ENCODE measurements at places on chromosomes 13 and 19. TPM values are rescaled to one million over a fixed set of nuclear protein-coding genes. Genes with fewer than 3 reads are reported as not detected.

The LGALS14 gene
- total RNA-seq: not detected

The CEACAM6 gene
- total RNA-seq: not detected

The ZNF625 gene
- 3.1 TPM for total RNA-seq

The LGALS7B gene
- not detected for total RNA-seq

- DNase-seq: no peak
- no peaks in the 10 kb centered on the region for H3K4me1 ChIP-seq
- no peaks in the 10 kb centered on the region for H3K27me3 ChIP-seq
- no peak overlapping the region for H3K27ac ChIP-seq
- no peaks in the 10 kb centered on the region for H3K36me3 ChIP-seq
- no peak overlapping the region for H3K4me3 ChIP-seq
Observed at GRCh38 chr13:27997904-27998522, 9.5 kb upstream of the URAD start.

DNA sequence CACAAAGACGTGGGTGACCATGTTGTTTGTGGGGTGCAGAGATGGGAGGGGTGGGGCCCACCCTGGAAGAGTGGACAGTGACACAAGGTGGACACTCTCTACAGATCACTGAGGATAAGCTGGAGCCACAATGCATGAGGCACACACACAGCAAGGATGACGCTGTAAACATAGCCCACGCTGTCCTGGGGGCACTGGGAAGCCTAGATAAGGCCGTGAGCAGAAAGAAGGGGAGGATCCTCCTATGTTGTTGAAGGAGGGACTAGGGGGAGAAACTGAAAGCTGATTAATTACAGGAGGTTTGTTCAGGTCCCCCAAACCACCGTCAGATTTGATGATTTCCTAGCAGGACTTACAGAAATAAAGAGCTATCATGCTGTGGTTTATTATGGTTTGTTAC is 5.6 kb downstream of the KLK2 start:
- DNase-seq: no peak
- H3K4me3 ChIP-seq: no peak overlapping the region
- no peaks in the 10 kb centered on the region for H3K4me1 ChIP-seq
- no peaks in the 10 kb centered on the region for H3K36me3 ChIP-seq

DNA sequence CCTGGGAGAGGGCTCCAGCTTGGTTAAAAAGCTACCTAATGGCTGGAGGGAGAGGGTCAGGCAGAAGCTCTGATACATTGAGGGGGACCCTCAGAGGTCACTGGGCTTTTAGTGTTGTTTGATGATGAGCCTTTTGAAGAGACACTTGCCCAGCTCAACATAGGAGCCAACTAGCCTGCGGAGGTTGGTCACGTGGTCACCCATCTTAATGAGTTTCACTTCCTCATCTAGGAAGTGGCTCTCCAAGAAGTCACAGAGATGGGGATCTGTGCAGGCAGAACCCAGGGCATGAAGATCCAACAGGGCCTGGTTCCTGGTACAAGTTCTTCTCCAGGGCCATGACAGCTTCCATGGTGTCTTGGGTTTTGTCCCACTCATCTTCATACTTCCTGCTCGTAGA is 33.4 kb downstream of the IPO5 start:
- H3K36me3 ChIP-seq: peaks cover 63% of the 10 kb centered on the region
- H3K4me1 ChIP-seq: peaks cover 10% of the 10 kb centered on the region
- no peak for DNase-seq

- no peak overlapping the region for H3K27ac ChIP-seq
- no peaks in the 10 kb centered on the region for H3K27me3 ChIP-seq
- no peak overlapping the region for H3K4me3 ChIP-seq
- H3K36me3 ChIP-seq: no peaks in the 10 kb centered on the region
Observed at GRCh38 chr13:74667656-74668203, 533.5 kb upstream of the KLF12 start.

DNA sequence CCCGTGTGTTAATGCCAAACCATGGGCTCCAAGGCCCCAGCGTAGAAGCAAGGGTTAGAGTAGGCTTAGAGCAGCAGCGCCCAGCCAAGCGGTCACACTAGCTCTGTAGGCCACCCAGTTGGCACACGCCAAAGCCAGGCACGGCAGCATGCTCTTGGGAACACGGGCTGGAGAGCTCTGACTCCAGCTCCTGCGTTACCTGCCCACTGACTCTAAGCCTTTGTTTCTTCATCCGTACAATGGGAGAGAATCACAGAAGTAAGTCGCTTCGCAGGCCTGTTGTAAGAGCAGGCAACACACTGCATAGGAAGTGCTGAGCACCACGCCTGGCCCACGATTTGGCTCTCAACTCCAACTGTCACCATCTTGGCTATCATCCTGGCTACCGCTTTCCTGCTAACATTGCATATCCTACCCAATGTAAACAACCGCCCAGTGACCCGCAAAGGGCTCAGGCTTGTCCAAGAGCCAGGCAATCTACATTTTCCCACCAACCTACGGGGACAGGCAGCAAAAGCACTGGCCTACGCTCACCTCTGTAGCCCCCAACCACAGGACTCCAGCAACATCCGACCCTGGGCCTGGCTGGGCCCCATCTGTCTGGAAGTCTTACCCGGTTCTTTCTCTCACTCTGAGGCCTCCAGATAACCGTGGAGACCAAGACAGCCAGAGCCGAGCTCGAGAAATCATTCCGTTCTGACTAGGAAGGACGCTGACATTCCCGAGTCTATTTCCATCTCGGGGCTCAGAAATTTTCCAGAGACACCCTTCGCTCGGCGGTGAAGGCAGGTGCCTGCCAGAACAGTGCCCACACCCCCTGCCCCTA is 91.5 kb upstream of the ZNF507 start:
- no peak overlapping the region for H3K4me3 ChIP-seq
- no peaks in the 10 kb centered on the region for H3K36me3 ChIP-seq
- H3K27ac ChIP-seq: no peak overlapping the region
- DNase-seq: no peak
- H3K4me1 ChIP-seq: no peaks in the 10 kb centered on the region
- H3K27me3 ChIP-seq: no peaks in the 10 kb centered on the region

GRCh38 chr13:33213024-33213768 is 72.4 kb downstream of the STARD13 start:
- H3K36me3 ChIP-seq: no peaks in the 10 kb centered on the region
- no peak overlapping the region for H3K4me3 ChIP-seq
- no peak for DNase-seq
- H3K27ac ChIP-seq: no peak overlapping the region

DNA sequence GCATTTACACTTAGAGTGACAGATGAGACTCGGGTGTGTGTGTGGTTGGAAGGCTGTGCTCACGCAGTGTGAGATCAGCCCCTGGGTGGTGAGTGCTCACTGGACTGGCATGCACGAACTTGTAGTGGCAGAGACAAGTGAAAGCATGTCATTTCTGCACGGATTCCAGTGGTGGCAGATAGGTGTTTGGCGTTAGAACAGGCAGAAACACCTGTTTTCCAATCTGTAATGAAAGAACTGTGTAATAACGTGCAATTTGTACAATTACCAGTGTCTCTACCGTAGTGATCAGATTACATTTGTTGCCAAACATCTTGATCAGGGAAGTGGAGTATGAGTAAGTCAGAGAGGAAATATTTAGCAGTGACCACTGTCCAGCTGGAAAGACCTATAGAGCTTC is 8.2 kb downstream of the LAMP1 start:
- H3K27me3 ChIP-seq: no peaks in the 10 kb centered on the region
- H3K36me3 ChIP-seq: peaks cover 10% of the 10 kb centered on the region
- no peak overlapping the region for H3K27ac ChIP-seq
- no peak for DNase-seq

GRCh38 chr19:40380199-40381037 is 9.6 kb downstream of the HIPK4 start:
- no peak overlapping the region for H3K4me3 ChIP-seq
- H3K4me1 ChIP-seq: no peaks in the 10 kb centered on the region
- H3K27ac ChIP-seq: no peak overlapping the region
- no peak for DNase-seq
- H3K36me3 ChIP-seq: no peaks in the 10 kb centered on the region
- peaks cover 2% of the 10 kb centered on the region for H3K27me3 ChIP-seq

- H3K4me3 ChIP-seq: no peak overlapping the region
- DNase-seq: no peak
- no peaks in the 10 kb centered on the region for H3K36me3 ChIP-seq
- no peak overlapping the region for H3K27ac ChIP-seq
- peaks cover 5% of the 10 kb centered on the region for H3K4me1 ChIP-seq
Observed at GRCh38 chr19:15197275-15197941, 3.4 kb downstream of the NOTCH3 start.

DNA sequence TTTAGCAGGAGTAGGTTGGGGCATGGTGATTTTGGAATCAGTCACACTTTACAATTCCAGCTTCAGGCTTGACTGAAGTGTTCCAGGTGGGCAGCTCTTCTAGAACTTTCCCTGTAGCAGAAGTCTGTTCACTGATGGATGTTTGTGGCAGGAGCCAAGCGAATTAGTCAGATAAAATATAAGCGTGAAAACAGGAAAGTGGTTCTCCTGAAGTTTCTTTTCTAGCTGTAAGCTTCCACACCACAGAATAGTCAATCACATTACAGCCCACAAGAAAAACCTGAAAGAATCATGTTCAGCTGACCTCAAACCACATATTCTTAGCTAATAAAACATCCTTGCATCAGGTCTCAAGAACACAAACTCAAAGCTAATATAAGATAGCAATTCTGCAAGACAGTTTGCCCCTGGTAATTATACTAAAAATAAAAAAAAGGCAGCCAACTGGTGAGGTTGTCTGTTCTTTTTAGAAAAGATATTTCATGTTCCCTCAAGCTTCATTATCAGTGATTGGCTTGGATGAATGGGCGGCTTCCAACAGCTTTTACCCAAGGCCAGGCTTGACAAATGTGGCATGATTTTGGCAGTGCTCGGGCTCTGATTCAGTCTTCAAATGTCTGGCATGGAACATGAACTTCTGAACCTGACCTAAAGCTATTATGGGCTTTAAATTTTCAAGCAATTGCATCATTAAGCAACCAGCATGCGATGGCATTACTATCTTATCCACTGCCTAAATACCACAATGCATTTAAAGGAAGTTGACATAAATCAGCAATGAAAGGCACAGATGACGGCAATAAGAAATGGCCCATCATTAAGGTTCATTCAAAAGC is 136.8 kb downstream of the DCLK1 start:
- DNase-seq: no peak
- no peak overlapping the region for H3K4me3 ChIP-seq
- H3K36me3 ChIP-seq: no peaks in the 10 kb centered on the region
- no peaks in the 10 kb centered on the region for H3K27me3 ChIP-seq
- H3K4me1 ChIP-seq: no peaks in the 10 kb centered on the region

DNA sequence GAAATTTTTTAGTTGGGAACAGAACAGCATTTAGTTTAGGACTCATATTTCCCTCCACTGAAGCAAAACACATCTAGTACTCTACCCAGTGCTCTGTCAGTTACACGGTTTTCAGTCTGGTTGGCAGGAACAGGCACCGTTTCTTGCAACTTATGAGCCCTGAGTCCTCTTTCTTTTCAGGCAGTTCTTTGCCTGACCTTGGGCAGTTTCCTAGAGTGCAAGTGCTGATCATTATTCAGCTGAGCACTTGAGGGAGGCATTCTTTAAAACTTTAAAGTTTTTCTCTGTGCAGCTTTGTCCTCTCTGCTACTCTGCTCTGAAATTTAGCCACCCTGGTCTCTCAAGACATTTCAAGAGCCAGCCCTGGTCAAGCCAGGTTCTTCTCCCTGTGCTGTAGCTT is 96.1 kb downstream of the MYO16 start:
- no peaks in the 10 kb centered on the region for H3K36me3 ChIP-seq
- no peaks in the 10 kb centered on the region for H3K4me1 ChIP-seq
- no peak overlapping the region for H3K4me3 ChIP-seq

DNA sequence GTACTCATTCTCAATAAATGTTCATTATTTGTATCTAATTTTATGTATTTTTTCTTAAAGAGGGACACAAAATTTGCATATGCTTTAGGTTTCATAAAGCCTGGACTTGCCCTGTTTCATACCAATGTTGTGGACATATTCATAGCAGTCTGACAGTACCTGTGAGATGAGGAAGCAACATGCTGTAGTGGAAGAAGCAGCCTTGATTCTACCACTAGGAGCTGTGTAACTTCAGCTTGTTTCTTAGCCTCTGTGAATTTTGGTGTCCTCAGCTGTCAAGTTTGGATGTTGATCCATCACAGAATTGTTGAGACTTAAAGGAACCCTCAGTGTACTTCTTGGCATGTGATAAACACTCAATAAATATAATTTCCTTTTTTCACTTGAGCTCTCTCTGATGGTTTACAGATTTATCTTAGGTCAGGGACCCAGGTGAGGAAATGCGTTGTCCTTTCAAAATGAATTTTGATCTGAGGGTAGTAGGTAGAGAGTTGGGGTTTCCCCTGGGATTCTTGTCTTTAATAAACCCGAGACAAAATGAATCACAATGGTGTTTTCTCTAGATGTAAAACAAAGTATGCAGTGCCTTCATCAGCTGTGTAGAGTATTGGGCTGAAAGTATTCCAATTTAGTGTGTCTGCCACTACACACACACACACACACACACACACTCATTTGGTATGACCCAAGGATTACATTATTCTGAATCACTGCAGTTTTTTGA is 152.1 kb downstream of the KCNRG start:
- no peak overlapping the region for H3K27ac ChIP-seq
- H3K27me3 ChIP-seq: peaks cover 36% of the 10 kb centered on the region
- peaks cover 6% of the 10 kb centered on the region for H3K4me1 ChIP-seq
- no peak for DNase-seq

DNA sequence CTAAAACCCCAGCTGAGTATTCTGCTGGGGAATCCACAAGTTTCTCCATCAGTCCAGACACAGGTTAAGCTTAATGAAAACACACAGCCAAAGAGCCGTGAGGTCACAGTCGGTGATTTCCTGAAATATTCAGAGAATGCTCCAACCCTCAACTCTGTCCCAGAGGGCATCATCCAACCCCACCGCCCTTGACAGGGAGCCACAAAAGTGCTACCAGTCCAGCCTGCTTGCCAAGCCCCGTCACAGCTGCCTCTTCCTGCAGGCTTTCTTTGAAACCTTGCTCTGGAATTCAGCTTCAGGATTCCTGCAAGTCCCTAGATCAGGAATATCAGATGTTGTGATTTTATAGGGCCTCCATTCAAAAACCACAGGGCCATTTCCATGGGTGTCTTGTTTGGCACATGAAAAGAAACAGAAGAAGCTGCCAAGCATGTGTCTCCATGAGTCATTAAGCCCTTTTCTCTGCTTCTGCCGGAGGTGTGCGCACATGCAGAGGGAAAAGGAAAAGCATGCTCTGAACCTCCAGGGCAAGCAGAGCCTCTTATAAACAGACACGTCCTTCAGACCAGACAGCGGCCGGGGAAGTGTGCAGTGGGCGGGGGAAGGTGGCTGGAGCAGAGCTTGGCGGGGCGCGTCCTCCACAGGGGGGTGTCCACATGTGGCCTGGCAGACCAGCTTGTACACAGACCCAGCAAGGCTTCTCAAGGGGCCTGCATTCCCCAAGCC is 164.7 kb downstream of the KATNAL1 start:
- H3K36me3 ChIP-seq: peaks cover 14% of the 10 kb centered on the region
- peaks cover 49% of the 10 kb centered on the region for H3K4me1 ChIP-seq
- H3K4me3 ChIP-seq: no peak overlapping the region
- H3K27me3 ChIP-seq: peaks cover 3% of the 10 kb centered on the region
- H3K27ac ChIP-seq: peak overlapping the region; percentile 79
- DNase-seq: no peak
